Activated CD8-positive, alpha-beta memory T cell treated with anti-CD3 and anti-CD28 coated beads for 1 hour (primary cell): ENCODE measurements at places on chromosomes 13 and 19.

- DNase-seq: no peak
Measured at GRCh38 chr13:80504453-80504852, 163.5 kb upstream of the SPRY2 start.

- no peak for DNase-seq
Measured at GRCh38 chr13:97028441-97029299, 34.4 kb upstream of the OXGR1 start.

DNA sequence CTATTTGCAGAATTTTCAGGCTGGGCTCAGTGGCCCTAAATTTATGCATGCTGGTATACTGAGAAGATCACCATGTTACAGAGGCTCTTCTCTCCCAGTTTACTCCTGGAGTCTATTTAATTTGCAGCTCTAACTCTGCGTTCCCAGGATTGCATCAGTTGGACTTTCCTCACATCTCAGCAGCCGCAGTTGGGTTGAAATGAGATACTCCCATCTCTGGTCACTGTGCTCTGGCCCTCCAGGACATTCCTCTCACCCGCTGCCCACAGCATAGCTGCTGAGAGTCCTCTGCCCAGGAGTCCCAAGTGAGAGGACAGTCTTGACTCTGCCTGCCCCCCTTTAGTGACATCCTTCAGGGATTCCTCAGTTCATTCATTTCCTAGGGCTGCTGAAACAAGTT is 150.9 kb downstream of the LACC1 start:
- DNase-seq: no peak

DNA sequence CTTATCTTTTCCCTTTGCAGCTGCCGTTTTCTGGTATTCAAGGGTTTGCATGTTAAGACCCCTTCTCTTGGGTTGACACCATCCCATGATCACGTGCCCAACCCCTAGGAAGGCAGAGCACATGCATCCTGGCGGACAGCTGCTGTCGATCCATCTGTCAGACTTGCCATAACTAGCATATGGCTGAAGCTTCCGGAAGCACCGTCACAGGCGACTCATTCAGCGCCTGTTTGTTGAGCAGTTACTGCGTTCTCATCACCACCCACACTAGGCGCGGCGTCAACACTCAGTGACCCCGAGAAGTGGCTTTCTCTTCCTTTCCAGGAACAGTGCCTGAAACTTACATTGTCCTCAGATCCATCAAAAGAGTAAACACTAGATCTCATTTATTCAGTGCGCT is 93.6 kb downstream of the SOX1 start:
- no peak for DNase-seq

GRCh38 chr19:3188627-3189596 is 3.2 kb downstream of the NCLN start:
- no peak for DNase-seq

- DNase-seq: no peak
Measured at GRCh38 chr19:54558339-54558738, 15.3 kb upstream of the LILRA2 start.

DNA sequence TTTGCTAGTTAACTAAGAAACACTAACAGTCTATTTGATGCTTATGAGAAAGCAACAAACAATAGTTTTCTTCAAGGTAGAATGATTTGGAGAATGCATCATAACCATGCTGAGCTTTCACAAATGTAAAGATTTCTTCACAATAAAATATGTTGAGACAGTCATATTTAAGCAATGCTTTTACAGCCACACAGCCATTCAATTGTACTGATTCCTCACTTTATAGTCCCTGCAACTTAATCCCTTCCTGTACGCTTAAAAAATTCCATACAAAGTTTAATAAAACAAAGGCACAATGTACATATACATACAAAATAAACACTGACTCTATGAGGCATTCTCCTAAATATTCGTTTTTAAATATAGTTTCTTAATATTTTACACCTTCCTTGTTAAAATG is 4.7 kb upstream of the ACOD1 start:
- no peak for DNase-seq

DNA sequence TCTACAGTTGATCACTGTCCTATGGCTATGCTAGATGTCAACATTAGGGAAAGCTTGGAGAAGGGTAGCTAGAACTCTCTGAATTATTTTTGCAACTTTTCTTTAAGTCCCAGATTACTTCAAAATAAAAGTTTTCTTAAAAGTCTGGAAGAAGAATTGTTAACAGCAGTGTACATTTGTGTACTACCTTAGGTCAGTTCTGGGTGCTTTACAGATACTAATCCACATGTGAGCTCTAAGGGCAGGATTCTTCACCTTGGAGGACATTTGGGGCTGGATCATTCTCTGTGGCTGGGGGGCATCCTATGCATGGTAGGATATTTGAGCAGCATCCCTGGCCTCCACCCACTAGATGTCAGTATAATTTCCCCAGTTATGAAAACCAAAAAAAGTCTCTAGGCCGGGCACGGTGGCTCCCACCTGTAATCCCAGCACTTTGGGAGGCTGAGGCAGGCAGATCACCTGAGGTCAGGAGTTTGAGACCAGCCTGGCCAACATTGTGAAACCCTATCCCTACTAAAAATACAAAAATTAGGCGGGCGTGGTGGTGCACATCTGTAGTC is 2.8 kb downstream of the BRME1 start:
- no peak for DNase-seq
